ENCODE measurements at places on chromosomes 11 and 22. TPM values are rescaled to one million over a fixed set of nuclear protein-coding genes. Genes with fewer than 3 reads are reported as not detected.

Gene JAML
- 0.65 TPM for total RNA-seq

Gene TRIM6
- 2.1 TPM for total RNA-seq

Gene CHORDC1
- total RNA-seq: 20.3 TPM

Gene MS4A6A
- 3.4 TPM for total RNA-seq

Gene ZNF280A
- not detected for total RNA-seq

Gene COMMD9
- 51.0 TPM for total RNA-seq

Gene PTPN5
- not detected for total RNA-seq

Gene CENATAC
- 24.2 TPM for total RNA-seq

Gene PARVG
- total RNA-seq: under 0.01 TPM

Gene OR8A1
- total RNA-seq: not detected

Gene MMP12
- total RNA-seq: not detected

Gene LRRC4C
- total RNA-seq: not detected

Gene FAM180B
- total RNA-seq: not detected

Gene CCDC89
- not detected for total RNA-seq

Gene TNNI2
- not detected for total RNA-seq

Gene OR51B4
- not detected for total RNA-seq

Gene MYOD1
- total RNA-seq: not detected

Gene YPEL1
- total RNA-seq: 6.9 TPM

Gene OR51B2
- not detected for total RNA-seq

Gene DNAJB7
- total RNA-seq: under 0.01 TPM

Gene ACCS
- 10.8 TPM for total RNA-seq
